Stimulated activated CD4-positive, alpha-beta T cell treated with anti-CD3 and anti-CD28 coated beads, Interleukin-1b, Interleukin-23, amount 100 ng/mL, for 1 hour (primary cell): ENCODE measurements at places on chromosomes 4 and X.

GRCh38 chr4:26737385-26737784 is 123.3 kb upstream of the STIM2 start:
- DNase-seq = no peak

GRCh38 chr4:189845145-189845846 is 95.4 kb upstream of the FRG1 start:
- DNase-seq = no peak

- no peak for DNase-seq
These were observed 349.2 kb downstream of the IQCM start for GRCh38 chr4:149466446-149466845.

- no peak for DNase-seq
These were observed 85.1 kb upstream of the UCP1 start for GRCh38 chr4:140653718-140654494.

GRCh38 chrX:132292793-132293192 is 73.5 kb upstream of the RAP2C start:
- DNase-seq = no peak

DNA sequence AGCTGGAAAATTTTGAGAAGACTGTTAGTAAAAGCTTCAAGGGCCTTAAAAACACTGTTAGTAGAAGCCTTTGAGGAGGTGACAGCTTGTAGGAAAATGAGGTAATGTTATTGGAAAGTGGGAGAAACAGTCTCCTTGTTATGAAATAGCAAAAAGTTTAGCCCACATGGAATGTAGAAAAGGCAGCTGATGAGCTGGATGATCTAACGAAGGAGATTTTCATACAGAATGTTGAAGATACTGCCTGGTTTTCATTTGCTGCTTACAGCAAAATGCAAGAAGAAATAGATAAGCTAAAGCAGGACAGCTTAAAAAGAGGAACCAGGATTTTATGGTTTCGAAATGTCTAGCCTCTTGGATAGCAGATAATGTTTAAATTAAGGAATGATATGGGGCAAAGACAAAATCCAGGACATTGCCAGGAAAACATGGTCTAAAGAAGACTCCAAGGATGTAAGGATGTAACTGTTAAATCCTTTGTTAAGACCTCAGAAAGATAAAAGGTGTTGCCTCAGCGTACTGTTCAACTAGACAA is 10.2 kb upstream of the STBD1 start:
- no peak for DNase-seq

- DNase-seq = no peak
These were observed 42.7 kb upstream of the CITED1 start for GRCh38 chrX:72348247-72348979.
